ENCODE measurements at places on chromosomes 5 and 9.

- DNase-seq, result no peak
These were observed 41.3 kb upstream of the CDKN2AIPNL start for GRCh38 chr5:134453016-134453415.

DNA sequence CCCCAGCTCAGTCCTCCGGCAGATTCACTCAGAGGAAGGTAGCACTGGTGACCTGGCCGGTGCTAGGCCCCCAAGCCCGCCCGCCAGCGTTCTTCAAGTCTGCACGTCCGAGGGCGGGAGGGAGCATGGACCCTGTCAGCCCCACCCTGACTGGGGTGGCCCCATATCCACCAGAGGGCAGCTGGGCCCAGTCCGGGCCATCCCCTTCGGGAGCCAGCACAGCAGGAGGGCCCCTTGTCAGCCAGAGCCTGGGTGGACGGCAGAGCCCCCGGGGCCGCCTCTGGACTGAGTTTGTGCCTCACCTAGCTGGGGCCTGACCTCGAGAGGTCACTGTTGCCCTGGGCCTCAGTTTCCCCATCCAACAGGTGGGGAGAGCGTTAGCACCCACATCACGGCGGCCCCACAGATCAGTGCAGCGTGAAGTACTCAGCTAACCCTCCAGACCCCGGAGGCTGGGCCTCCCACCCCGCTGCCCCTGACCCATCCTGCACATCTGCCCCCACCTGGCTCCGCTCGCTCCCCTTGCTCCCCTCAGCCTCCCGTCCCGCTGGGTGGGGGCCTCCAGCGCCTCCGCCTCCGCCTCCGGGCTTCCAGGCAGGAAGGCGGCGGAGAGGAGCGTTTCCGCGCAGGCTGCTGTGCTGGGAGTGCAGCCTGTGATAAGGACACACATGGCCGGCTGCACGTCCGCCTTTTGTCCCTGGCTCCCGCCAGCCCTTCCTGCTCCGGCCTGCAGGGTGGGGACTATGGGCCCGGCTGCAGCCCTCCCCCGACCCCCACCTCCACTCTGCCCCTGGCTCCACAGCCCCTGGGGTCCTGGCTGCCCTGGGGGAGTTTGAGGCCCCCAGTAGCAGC lies 16.6 kb upstream of the EGFL7 start:
- DNase-seq, result no peak

GRCh38 chr9:112421771-112422222 lies 41.9 kb downstream of the HSDL2 start:
- no peak for DNase-seq

DNA sequence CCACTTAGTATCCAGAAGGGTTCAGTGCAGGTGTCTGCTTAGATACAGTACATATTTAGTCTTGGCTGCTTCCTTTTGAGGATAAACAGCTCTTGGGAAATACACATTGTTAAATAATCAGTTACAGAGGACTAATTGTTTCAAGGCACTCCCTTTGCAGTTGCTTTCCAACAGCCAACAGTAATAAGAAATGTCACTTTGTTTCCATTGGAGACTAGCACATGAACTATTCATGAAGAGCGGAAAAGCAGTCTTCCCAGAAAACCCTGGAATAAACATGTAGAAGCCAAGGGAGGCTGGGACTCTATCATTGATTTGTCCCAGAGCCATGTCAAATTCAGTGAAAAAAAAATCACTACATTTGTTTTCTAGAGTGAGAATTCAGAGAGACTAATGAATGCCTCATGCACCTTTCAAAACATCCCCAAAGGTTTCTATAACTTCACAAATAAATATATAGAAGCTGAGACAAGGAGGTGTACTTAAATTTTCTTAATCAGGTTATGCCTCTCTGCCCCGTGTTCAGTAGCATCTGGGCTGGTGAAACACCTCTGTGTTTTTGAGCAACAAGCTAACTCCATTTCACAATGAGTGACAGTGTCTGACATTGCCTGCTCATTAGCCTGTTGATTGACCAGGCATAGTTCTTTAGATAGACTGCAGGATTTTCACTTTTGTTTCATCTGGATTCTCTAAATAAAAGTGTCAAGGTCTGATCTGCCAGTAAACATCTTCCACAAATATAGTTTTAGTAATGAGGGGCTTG lies 271.5 kb downstream of the ARRDC3 start:
- DNase-seq, result no peak

DNA sequence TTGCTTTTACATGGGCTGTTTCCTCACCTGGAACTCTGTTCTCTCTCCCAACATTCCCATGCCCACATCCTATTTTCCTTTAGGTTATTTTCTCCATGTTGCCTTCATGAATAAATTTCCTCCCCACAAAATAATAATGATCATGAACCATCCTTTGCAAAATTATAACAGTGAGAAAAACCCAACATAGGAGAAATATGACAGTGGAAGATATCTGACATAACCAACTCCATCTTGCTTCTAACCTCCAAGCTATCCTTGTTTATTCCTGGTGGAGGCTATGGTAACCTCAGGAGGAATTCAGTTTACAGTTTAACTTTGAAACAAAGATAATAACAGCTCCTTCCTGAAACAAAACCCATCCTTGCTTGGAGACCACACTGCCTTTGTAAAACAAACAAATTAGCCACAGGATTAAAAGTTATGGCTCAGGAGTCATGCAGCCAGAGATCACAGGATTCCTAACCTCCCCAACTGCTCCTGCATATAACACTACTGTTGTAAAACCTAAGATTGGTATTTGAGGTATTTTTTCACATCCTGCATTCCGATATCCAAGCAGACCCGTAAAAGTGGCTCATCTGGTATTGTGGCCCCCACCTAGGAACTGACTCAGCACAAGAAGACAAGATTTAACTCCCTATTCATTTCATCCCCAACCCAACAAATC lies 212.4 kb downstream of the TRIM32 start:
- no peak for DNase-seq

DNA sequence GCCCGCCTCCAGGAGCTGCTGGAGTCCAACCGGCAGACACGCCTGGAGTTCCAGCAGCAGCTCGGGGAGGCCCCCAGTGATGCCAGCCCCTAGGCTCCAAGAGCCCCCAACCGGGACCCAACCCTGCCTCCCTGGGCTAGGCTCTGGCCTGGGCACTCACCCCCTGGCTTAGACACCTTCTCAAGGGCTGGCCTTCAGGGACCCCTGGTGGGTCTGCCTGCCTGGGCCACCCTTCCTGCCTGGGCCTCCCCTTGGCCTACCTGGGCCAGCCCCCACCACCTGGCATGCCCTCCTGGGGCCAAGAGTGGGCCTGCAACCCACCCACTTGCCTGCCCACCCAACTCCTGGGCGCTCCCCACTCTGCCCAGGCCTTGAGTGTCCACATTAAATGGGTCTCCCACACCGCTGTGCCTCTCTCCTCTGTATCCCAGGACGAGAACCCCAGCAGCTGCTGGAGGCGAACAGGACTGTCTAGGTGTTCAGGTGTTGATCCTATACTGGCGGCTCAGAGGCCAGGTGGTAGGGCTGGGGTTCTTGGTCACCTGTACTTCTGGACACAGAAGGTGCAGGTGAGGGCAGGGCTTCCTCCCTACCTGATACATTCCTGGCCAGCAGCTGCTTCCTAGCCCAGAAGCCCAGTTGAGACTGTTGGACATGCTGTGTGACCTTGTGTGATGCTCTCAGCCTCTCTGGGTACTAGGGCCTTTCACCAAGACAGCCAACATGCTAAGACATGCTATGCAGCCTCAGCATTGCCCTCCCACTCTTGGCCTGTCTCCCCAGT lies 3.6 kb downstream of the BBLN start:
- DNase-seq, result no peak

- peak; percentile 6 for DNase-seq
These were observed 1.7 kb upstream of the PLPPR1 start for GRCh38 chr9:101026824-101027223.

DNA sequence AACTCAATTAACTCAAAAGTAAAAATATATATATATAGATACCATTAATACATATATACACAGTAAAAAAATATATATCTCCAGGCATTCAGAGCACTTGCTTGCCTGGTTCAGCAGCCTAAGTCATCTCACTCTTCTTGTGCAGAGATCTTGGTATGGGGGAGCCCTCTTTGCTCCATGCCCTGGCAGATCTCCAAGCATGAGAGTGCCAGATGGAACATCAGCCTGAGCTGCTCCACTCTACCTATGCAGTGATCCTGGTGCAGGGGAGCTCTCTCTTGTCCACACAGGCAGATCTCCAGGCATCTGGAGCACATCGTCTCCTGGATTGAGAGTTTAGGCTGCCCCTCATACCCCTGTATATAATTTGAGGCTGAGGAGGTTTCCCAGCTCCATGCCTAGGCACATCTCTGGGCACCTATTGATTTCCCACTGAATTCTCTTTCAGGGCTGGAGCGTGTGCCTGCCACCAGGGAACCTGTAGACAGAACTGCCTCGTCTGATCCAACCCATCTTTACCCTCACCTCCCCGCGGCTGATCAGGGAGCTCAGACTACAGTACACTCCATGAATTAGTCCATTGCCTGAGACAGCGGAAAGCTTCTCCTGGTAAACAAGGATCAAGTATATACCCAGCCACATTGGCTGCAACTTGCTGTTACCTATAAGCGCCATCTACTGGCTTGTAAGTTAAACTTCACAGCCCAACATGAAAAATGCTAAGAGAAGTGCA lies 342.4 kb upstream of the GRIA1 start:
- peak; percentile 40 for DNase-seq

GRCh38 chr5:73282383-73282782 lies 109.4 kb downstream of the TMEM174 start:
- no peak for DNase-seq

DNA sequence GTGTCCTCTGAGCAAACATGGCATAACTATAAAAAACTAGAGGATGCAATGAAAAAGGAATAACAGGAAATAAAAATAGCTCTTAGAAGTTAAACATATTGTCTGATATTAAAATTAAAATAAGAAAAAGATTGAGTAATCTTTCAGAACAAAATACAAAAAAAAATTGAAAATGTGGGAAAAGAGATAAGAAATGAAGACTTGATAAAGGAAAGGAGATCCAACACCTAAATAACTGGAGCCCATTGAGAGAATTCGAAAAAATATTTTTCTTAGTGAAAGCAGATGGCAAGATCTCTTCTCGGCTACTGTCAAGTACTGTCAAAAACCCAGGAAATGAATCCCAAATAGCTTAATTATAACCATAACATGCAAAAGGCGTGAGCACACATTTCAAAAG lies 24.9 kb downstream of the LIFR start:
- no peak for DNase-seq

DNA sequence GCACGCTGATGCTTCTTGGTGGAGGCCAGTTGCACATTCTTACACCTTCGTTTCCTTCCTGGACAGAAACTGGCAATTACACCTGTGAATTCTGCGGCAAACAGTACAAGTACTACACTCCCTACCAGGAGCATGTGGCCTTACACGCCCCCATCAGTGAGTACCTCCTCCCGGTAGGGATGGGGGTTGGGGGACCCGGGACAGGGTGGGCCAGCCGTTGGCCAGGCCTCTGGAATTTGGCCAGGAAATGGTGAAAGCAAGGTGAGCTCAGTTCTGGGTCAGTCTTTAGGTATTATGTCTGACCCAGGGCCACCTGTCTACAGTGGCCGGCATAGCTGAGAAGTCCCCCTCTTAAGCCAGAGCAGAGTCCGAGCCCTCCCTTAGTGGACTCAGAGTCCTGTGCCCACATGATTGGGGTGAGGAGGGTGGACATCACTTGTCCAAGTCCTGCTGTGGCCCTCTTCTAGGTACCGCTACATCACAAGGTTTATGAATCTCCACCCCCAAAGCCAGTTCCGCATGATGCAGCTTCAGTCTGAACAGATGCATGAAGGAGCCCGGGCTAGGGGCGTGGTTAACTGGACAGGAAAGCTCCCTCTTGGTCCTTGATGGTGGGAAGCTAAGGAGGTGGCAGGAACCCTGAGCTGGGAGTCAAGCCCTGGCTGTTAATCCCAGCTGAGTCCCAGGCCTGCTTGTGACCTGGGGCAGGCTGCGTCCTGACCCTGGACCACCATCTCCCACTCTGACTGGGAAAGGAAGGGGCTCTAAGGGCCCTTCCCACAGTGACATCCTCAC lies 61.3 kb downstream of the AMBP start:
- no peak for DNase-seq

DNA sequence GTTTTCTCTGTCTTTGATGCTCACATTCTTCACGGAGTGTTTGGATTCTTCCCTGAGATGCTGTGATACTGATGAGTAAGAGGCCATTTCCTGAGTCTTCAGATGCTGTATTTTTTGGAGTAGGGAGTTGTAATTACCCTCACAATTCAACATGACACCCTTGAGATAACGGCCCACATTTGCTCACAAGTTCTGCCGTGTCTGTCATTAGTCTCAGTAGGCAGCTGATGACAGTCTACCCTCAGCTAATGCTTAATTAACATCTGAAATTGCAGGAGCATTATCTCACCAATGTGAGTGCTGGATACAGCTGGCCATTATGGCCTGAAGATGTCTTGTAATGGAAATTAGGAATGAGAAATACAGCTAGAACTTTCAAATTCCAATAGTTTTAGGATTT lies 307.1 kb upstream of the ADCY2 start:
- DNase-seq, result no peak

DNA sequence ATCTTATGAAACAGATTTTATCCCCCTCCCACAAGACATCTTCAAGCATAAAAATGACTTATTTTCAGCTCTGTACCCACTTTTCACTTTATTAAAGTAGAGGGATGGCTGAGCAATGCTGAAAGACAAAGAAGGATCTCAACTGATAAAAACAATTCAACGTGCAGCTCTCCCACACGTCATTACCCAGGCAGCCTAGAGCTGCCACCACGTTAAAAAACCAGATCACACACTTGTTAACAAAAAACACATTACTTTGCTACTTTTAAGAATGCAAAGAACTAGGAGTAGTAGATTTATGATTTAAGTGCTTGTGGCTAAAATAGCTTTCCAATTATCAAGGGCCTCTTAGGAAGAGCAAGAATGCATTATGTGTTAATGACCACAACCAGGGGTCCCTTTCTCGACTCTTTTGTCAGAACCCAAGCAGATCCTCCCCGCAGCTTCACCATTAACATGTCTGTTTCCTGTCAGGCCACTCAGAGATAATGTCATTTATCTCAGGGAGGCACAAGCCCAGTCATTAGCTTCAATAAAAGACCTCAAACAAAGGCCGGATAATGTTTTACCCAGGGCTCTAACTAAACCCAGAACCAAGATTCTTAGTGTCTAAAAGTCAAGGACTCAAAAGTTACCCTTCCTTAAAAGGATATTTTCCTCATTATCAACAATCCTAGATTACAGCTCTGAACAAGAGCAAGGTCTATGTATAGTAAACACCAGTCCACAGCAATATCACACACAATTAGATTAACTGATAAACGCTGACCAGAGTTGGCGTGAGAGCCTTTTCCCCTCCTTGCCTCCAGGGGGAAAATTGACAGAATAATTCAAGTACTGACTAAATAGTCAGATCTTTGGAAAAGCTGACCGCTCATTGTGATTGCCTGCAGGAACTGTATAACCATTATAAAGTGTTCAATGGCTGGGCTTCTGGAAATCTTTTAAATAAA lies 7.5 kb downstream of the ZNF608 start:
- no peak for DNase-seq

DNA sequence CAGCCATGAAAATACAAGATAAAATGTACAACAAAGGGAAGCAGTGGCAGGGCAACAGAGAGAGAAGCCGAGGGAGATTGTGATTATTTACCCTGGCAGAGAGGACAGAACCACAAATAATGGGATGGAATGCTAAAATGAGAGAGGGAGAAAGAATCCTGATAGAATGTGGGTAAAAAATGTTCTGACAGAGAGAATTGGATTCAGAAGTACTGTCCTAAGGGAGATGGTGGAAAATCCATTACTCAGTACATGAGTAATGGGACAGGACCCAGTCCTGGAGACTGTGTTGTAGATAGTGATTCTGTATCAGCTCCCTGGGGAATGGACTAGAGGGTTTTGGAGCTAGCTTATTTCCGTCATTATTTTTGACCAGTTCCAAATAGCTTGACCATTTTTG lies 831.5 kb downstream of the MAT2B start:
- no peak for DNase-seq

Data from RPMI8226 (cell line).